Stimulated activated memory B cell treated with anti-CD40 and anti-IgM and Interleukin-4, amounts not matched to agents 10 μg/mL and 1 μg/mL and 100 μg/mL, for 72 hours (primary cell): ENCODE measurements at places on chromosomes 2 and 18.
A peak's percentile ranks its signal among the peaks of the same experiment; 100 is the strongest.

GRCh38 chr2:207952564-207953345, 72.6 kb downstream of the PLEKHM3 start:
- peaks cover 16% of the 10 kb centered on the region for H3K4me1 ChIP-seq
- H3K27me3 ChIP-seq: no peaks in the 10 kb centered on the region
- H3K27ac ChIP-seq: peak overlapping the region; percentile 32
- H3K36me3 ChIP-seq: peaks cover 7% of the 10 kb centered on the region
- H3K4me3 ChIP-seq: no peak overlapping the region

GRCh38 chr2:177771191-177771590, 301.4 kb downstream of the PDE11A start:
- no peaks in the 10 kb centered on the region for H3K36me3 ChIP-seq
- no peaks in the 10 kb centered on the region for H3K27me3 ChIP-seq
- no peak overlapping the region for H3K27ac ChIP-seq
- H3K4me3 ChIP-seq: no peak overlapping the region

- no peaks in the 10 kb centered on the region for H3K4me1 ChIP-seq
- no peak for ATAC-seq
- no peaks in the 10 kb centered on the region for H3K27me3 ChIP-seq
Observed at GRCh38 chr2:199128476-199129229, 329.1 kb downstream of the SATB2 start.

- peak; percentile 92 for ATAC-seq
- H3K36me3 ChIP-seq: no peaks in the 10 kb centered on the region
- peak overlapping the region; percentile 15 for H3K4me3 ChIP-seq
Observed at GRCh38 chr2:112187805-112188596, 49.8 kb downstream of the FBLN7 start.

- no peak overlapping the region for H3K4me3 ChIP-seq
- peaks cover 89% of the 10 kb centered on the region for H3K4me1 ChIP-seq
- peaks cover 79% of the 10 kb centered on the region for H3K36me3 ChIP-seq
- no peak for ATAC-seq
- H3K27ac ChIP-seq: no peak overlapping the region
Observed at GRCh38 chr2:233093721-233094120, 33.6 kb downstream of the INPP5D start.

DNA sequence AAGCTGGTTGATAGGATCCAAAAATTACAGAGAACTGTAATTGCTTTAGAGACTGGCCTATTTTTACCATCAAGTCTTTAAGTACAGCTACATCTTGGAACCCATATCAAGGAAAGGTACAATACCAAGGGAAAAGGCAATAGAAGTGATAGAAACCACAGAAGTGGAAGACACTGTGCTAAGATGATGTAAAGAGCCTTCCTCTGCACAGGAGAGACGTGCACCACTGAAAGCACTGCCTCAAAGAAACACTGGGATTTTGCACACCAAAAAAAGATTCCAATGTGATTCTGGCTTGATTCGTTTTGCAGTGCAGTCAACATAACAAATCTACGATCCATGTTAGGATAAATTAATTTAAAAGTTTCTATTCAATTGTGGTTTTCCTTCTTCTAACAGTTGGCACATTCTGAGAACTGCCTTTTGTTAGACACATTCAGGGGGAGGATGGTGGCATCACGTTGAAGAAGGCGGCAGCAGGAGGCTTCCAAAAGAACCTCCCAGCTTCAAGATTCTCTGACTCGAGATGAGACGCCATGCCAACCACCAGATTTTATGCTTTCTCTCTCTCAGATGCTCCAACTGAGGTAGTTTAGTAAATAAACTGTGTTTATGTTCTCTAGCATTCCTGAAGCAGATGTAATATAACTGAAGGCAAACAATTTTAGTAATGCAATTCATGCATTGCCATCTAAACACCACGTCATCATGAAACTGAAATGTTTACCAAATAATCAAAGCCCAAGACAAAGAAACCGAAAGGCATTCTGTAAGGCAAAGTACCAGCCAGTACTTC, 102.9 kb downstream of the BCL2 start:
- peaks cover 88% of the 10 kb centered on the region for H3K4me1 ChIP-seq
- no peak overlapping the region for H3K4me3 ChIP-seq
- no peaks in the 10 kb centered on the region for H3K27me3 ChIP-seq

DNA sequence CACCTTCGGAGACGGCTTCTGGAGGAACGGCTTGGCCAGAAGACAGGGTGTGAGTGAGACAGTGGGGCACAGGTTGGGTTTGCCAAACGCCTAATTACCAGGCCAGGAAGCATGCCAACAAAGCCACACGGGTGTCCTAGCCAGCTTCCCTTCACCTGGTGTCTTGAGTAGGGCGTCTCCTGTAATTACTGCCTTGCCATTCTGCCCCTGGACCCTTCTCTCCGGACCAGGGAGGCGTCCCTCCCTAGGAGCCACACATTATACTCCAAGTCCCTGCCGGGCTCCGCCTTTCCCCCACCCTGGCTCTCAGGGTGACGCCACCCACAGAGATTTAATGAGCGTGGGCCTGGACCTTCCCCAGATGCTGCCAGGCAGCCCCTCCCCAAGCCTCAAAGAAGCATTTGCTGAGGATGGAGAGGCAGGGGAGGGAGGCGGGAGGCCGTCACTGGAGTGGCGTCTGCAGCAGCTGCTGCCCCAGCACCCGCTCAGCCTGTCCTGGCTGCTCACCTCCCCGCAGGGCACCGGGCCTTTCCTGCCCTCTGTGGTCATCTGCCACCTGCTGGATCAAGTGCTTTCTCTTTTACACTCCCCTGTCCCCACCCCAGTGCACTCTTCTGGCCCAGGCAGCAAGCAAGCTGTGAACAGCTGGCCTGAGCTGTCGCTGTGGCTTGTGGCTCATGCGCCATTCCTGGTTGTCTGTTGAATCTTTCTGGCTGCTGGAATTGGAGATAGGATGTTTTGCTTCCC, 20.7 kb downstream of the FOSL2 start:
- no peak for ATAC-seq
- no peak overlapping the region for H3K27ac ChIP-seq
- peaks cover 54% of the 10 kb centered on the region for H3K36me3 ChIP-seq
- peaks cover 20% of the 10 kb centered on the region for H3K27me3 ChIP-seq

DNA sequence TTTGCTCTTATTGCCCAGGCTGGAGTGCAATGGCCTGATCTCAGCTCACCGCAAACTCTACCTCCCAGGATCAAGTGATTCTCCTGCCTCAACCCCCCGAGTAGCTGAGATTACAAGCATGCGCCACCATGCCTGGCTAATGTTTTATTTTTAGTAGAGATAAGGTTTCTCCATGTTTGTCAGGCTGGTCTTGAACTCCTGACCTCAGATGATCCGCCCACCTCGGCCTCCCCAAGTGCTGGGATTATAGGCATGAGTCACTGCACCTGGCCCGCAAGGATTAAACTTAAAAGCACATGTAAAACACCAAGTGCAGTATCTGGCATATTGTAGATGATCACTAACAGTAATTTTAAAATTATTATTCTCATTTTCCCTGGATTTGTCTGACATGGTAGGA, 72.9 kb downstream of the C1QL2 start:
- no peaks in the 10 kb centered on the region for H3K4me1 ChIP-seq
- no peak for ATAC-seq
- no peaks in the 10 kb centered on the region for H3K36me3 ChIP-seq
- H3K27ac ChIP-seq: no peak overlapping the region

- H3K4me1 ChIP-seq: peaks cover 78% of the 10 kb centered on the region
- H3K27me3 ChIP-seq: no peaks in the 10 kb centered on the region
- H3K4me3 ChIP-seq: peak overlapping the region; percentile 84
- H3K27ac ChIP-seq: peak overlapping the region; percentile 99
Observed at GRCh38 chr18:2970772-2971659, 41.9 kb downstream of the LPIN2 start.

DNA sequence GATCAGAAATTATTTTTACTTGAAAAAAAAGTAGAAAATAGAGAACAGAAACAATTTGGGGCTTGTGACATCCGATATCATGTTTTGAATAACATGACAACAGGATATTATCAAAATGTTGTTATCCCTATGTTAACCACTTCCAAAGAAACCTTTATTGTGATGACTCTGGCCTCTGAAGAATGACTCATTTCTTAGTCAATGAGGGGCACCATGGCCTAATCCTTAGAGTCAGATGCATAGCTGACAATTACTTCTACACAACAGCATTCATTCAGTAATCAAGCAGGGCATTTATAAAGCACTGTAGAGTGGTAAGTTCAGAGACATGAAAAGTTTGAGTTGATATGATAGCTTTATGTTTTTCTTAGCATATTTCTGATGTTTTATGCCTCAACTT, 703.0 kb downstream of the RNF144A start:
- H3K27me3 ChIP-seq: no peaks in the 10 kb centered on the region
- ATAC-seq: no peak
- H3K36me3 ChIP-seq: no peaks in the 10 kb centered on the region

DNA sequence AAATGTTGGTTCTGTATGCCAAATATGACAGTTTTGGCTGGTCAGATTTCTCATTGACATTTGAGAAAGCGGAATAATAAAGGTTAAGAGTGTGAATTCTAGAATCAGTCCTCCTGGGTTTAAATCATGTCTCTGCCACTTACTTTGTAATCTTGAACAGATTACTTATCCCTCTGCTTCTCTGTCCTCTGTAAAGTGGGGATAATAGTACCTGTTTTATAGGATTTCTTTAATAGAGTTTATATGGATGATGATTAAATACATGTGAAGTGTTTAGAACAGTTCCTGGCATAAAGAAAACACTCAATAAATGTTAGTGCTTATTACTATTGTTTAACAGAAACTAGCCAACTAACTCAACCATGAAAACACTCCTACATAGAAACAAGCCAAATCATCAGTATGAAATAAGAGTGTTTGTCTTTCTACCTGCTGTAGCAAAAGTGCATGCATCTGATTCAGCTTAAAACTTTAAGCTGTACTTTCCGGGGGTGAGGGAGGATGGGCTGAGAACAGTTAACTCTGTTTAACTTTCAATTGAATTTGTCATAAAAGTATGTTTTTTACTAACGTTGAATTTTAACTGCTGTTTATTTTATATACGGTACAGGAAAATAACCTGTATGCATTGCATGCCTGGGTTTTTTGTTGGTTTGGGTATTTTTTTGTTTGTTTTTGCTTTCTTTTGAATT, 6.8 kb downstream of the HTR2B start:
- H3K27ac ChIP-seq: peak overlapping the region; percentile 81
- peaks cover 20% of the 10 kb centered on the region for H3K4me1 ChIP-seq
- ATAC-seq: peak; percentile 16
- H3K36me3 ChIP-seq: peaks cover 11% of the 10 kb centered on the region
- H3K4me3 ChIP-seq: no peak overlapping the region
- H3K27me3 ChIP-seq: no peaks in the 10 kb centered on the region

DNA sequence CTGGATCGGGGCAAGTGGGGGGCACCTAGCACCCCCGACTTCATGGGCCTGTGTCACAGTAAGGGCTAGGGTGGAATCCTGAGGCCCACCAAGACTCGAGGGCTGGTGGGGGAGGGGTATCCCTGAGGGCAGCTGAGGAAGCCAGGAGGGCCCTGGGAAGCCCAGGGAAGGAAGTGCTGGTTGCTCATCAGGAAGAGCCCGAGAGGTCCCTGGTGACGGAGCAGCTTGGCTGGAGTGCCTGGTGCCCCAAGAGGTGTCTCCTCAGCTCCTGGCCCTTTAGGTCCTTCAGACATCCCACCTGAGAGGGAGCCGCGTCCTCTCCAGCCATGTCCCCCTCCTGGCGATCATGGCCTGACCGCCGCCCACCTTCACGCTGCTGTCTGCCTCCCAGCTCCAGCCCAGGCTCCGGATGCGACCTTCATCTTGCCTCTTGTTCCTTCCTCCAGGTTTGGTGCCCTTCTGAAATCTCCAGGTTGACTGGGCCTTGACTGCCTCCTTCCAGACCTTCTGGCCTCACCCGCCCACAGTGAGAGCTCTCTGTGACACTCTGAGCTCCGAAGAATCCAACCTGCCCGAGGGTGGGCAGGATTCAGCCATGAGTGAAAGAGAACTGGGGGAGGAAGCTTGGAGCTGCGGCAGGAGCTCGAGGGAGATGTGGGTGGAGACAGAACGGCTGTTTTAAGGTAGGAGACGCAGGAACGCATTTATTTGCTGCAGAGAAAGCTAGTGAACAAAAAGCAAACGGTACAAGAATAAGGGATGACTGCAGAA, 42.7 kb upstream of the SEMA4C start:
- no peaks in the 10 kb centered on the region for H3K27me3 ChIP-seq
- peak overlapping the region; percentile 71 for H3K27ac ChIP-seq

DNA sequence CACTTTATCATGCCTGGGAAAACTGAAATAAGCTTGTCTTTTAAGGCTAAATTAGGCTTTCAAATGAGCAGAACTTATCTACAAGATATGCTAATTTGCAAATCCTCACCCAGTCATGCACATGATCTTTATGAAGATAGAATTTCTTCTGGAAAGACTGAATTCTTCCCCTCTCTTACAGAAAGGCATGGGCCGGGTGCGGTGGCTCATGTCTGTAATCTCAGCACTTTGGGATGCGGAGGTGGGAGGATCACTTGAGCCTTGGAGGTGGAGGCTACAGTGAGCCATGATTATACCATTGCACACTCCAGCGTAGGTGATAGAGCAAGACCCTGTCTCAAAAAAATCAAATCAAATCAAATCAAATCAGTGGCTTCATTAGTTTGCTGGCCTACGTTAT, 11.7 kb upstream of the FOXI3 start:
- ATAC-seq: no peak
- no peaks in the 10 kb centered on the region for H3K36me3 ChIP-seq
- no peak overlapping the region for H3K4me3 ChIP-seq
- H3K27me3 ChIP-seq: peaks cover 32% of the 10 kb centered on the region

DNA sequence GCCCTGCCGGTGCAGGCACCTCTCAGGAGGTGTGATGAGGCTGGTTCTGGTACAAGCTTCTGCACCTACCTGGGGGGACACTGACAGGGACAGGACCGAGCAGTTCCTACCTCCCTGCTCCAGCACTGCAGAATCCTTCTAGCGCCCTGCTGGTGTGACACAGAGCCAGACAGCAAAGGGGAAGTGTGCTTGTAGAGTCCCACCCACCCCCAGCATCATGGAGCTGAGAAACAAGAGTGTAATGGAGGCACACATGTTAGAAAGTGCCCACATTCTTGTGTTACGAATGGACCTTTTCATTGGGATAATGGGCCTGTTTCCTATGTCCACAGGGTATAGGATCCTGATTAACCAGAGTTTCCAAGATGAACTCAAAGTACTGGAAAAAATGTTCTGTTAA, 38.3 kb downstream of the OXER1 start:
- ATAC-seq: no peak
- H3K36me3 ChIP-seq: peaks cover 32% of the 10 kb centered on the region
- peaks cover 12% of the 10 kb centered on the region for H3K4me1 ChIP-seq
- H3K27me3 ChIP-seq: no peaks in the 10 kb centered on the region

DNA sequence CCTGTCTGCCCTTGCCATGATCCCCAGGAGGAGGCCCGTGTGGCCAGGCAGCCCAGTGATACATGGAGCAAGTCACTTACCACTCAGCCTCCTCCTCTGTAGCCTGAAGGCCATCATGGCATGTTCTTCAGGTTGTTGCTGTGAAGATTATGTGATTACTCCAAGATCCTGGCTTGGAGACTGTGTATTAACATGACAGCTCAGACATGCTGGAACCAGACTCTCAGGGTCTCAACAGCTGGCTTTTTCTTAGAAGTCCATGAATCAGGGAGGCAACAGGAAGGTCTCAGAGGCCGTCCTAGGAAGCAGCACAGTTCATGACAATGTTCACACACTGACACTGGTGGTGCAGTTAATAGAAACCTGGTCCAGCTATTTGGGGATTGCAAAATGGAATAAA, 158.6 kb upstream of the TWIST2 start:
- H3K27me3 ChIP-seq: peaks cover 29% of the 10 kb centered on the region
- no peaks in the 10 kb centered on the region for H3K4me1 ChIP-seq
- no peak for ATAC-seq
- no peaks in the 10 kb centered on the region for H3K36me3 ChIP-seq
- no peak overlapping the region for H3K4me3 ChIP-seq
- no peak overlapping the region for H3K27ac ChIP-seq
